ENCODE measurements at places on chromosomes 11 and 22.
A peak's percentile ranks its signal among the peaks of the same experiment; 100 is the strongest.

- no peak for DNase-seq
Observed at GRCh38 chr11:68940651-68941323, 37.1 kb downstream of the IGHMBP2 start.

DNA sequence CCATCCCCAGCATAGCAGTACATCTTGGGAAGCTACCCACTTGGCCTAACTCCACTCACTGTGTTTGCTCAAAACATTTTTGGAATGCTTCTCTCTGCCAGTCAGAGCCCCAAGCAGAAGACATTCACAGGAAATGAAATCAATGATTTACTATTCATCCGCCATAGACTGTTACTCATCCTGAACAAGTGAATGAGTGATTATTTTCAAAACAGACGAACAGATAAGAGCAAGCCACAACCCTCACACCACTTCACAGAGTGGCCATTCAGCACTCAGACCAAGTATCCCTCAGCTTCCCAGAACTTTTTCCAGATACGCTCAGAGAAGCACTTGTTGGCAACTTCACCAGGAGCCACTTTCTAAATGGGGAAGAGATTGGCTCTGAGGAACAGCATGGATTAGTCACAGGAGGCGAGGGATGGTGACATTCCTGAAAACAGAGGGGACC, 13.0 kb upstream of the UBASH3B start:
- peak; percentile 87 for DNase-seq

GRCh38 chr11:3970108-3970507, 114.6 kb downstream of the STIM1 start:
- DNase-seq = no peak

- no peak for DNase-seq
Observed at GRCh38 chr22:49255154-49255553, 572.5 kb downstream of the BRD1 start.

- no peak for DNase-seq
Observed at GRCh38 chr11:35338921-35339320, 80.4 kb downstream of the SLC1A2 start.

- no peak for DNase-seq
Observed at GRCh38 chr11:107961480-107961879, 33.2 kb downstream of the RAB39A start.

DNA sequence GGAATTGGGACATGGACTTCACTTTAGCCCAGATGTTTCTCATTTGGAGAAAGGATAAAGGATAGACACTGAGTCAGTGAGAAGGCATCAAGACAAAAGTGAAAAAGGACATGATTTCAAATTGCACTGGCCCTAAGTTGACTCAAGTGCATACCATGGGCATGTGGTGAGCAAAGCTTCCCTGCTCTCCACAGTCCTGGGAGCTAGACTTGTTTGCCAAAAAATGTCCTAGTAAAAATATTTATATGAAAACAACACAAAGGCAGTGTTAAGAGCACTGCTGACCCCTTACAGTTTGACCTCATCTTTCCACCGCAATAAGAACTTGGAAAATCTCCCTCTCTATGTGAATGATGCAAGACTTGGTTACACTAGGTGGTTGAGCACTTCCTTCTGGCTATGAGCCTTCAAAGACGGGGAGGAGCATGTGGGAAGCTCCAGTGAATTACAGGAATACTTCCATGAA, 46.5 kb upstream of the FIBIN start:
- peak; percentile 13 for DNase-seq

GRCh38 chr22:20807315-20807752, 33.4 kb downstream of the SERPIND1 start:
- peak; percentile 95 for DNase-seq

DNA sequence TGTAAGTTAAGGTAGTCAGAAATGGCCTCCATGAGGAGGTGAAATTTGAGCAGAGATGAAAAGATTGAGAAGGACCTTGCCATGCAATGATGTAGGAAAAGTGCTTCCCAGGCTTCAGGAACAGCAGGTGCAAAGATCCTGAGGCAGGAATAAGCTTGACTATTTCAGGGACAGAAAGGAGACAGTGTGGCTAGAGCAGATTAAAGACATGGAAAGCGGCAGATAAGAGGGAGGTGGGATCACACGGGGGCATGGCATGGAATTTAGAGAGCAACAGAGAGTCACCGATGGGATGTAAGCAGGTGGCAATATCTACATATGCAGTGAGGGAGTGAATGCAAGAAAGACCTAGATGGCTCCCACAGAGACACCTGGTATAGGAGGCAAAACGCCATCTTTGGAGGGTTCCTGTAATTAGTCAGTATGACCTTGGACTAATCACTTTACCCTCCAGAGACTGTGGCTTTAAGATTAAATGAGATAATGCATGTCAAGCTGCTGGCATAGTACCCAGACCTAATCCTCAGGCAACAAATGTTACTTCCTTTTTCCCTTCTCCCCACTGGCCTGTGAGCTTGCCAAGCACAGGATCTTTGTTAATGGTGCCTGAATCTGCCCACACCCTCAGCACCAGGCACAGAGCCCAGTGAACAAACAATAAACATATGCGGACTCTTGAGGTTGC, 24.6 kb upstream of the ACER3 start:
- DNase-seq = no peak

GRCh38 chr11:48018528-48019216, 38.3 kb downstream of the PTPRJ start:
- no peak for DNase-seq

GRCh38 chr11:45610627-45611026, 54.8 kb downstream of the CHST1 start:
- no peak for DNase-seq

GRCh38 chr11:125071435-125071834, 8.3 kb downstream of the SLC37A2 start:
- DNase-seq = no peak

- no peak for DNase-seq
Observed at GRCh38 chr22:32395107-32395506, 16.9 kb downstream of the RTCB start.

GRCh38 chr11:110253525-110253924, 42.9 kb downstream of the RDX start:
- DNase-seq = no peak

- DNase-seq = no peak
Observed at GRCh38 chr22:46119729-46120419, 30.5 kb upstream of the PPARA start.

DNA sequence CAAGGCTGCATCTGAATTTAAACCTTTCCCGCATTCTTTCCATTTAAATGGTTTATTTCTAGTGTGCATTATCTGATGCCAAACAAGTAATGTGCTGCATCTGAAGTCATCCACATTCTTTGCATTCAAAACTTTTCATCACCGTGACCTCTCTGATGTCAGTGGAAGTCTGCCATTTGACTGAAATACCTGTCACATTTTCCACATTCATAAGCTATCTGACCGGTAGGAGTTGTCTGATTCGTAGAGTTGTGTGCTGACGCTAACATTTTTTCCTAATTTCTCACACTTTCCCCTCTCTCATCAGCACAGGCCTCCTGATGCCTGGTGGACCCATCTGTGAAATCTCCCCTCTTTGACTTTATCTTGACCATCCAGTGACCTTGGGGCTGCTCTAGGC, 79.9 kb upstream of the BARX2 start:
- DNase-seq = no peak

- no peak for DNase-seq
Observed at GRCh38 chr11:1310772-1311468, 1.5 kb upstream of the TOLLIP start.

DNA sequence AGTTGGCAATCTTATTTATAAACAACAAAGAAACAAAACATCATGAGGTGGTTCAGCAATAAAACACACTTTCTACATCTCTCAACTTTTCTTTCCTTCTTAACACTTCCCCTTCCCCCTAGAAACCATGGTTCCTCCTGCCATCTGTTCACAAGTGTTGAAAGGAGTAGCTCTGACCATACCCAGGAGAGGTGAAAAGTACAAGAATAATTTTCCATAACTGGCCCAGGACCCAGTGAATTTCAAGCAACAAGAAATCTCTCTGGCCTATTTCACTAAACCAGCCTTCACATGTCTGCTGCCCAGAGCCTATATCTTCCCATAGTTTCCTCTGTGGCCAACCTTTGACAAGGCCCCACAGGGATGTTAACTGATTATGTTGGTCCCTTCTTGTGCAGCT, 98.2 kb upstream of the CEP126 start:
- no peak for DNase-seq

DNA sequence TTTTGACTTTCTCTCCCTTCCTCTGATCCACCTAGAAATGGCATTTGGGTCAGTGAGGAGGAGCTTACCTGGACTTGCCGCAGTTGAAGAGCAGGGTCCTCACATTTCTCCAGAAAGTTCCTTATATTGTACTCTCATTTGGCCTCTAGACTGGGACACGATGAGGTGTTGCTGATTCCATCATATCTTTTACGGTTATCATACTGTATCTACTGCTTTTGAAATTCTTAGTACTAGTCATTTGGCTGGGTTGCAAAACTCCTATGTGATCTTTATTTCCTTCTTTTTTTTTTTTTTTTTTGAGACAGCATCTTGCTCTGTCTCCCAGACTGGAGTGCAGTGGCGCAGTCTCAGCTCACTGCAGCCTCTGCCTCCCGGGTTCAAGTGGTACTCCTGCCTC, 58.7 kb upstream of the FAM181B start:
- DNase-seq = no peak

DNA sequence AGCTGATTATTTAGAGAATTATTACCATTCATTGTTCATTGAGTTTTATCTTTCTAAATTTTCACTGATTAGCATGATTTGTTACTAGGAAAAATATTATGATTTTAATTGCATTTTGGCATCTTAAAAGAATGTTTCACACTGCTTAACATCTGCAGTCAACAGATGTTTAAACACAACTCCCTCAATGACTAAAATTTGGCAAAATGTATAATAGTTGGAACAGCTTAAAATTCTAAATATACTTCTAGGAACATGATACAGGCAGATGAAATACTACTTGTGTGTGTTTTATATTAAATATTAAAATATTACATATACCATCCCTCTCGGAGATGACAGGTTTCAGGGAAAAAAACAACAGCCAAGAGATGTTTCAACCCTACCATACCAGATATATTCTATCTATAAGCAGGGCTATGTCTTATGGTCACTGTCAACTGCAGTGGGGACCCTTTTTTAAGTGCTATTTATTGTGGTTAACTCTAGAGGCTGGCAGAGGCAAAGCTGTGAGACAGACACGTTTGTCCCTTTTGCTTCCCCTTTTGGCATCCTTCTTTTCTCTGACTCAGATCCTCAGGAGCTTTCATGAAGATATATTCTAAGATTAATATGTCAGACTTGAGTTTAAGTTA, 81.9 kb downstream of the BDNF start:
- DNase-seq = no peak

- DNase-seq = no peak
Observed at GRCh38 chr11:2462986-2463765, 18.4 kb downstream of the KCNQ1 start.

- no peak for DNase-seq
Observed at GRCh38 chr11:34067383-34068065, 16.0 kb downstream of the CAPRIN1 start.
